ENCODE measurements at places on chromosomes 2 and 18.
A peak's percentile ranks its signal among the peaks of the same experiment; 100 is the strongest.

- DNase-seq: no peak
Measured at GRCh38 chr2:184756885-184757284, 158.6 kb downstream of the ZNF804A start.

- DNase-seq: no peak
Measured at GRCh38 chr18:36152781-36153180, 23.1 kb downstream of the ELP2 start.

DNA sequence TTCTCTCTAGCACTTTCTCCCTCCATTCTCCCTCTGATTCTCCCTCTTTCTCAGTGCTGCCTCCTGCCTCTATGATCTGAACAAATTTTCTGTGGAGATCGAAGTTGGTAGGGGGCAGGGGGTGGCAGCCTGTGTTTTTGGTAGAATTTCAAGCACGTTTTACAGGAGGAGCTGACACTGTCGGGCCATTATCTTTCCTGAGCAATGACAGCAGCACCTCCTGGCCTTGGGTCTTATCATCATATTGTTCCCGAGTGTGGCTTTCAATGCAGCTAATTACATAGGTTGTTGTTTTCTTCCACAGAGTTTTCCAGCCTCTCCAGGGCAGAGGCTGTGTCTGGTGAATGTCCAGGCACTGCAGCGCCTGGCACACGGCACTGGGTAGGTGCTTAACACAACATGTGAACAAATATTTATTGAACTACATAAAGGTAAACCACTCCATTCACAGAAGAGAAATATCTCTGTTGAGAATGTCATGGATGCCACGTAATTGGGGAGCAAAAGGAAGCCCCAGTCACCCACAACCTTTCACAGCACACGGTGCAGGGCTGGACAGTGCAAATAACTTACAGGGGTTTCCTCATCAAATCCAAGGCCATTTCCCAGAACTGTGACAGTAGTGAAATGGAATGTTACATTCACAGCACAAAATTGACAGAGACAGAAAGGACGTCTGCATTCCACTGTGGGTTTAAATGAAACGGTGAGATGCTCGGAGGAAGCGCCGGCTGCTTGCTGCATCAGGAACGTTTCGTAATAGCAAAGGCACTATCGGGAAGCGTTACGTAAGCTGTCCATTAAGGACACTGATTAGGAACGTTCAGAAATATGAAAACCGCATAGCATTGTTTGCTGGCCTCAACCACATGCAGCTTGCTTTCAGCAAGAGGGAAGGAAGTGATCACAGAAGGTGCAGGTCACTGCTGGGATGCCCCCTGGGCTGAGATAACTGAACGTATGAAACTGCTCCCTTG is 6.5 kb upstream of the KCNG2 start:
- no peak for DNase-seq

DNA sequence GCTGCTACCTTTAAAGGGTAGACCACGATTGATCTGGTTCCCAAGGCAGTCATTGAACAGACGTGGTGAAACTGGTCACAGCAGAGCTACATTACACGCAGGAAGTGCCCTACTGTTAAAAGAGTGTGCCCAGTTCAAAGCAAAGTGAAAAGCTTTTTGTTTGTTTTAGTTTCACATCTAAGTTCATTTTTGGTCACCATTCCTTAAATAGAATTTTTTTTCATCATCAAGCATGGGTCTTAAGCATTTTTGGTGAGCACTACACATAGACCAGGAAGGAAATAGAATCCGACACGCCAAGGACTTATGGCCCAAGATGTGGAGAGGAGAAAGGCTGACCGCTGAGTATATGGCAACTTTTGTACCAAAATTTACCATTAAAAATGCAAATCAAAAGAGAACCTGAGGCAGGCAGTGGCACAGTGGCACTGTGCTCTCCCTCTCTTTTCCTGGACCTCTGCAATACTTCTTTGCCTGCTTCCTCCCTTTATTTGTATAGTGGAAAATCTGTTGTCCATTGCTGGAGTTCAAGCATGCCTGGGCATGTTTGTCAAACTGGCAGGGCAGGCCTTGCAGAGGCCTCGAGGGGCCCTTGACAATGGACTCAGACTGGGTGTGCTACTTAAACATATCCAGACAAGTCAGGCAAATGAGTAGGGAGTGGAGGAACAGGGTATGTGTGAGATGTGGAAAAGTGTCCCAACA is 42.6 kb upstream of the HNRNPA3 start:
- peak; percentile 28 for DNase-seq

- no peak for DNase-seq
Measured at GRCh38 chr2:235129850-235130249, 178.0 kb downstream of the SH3BP4 start.

DNA sequence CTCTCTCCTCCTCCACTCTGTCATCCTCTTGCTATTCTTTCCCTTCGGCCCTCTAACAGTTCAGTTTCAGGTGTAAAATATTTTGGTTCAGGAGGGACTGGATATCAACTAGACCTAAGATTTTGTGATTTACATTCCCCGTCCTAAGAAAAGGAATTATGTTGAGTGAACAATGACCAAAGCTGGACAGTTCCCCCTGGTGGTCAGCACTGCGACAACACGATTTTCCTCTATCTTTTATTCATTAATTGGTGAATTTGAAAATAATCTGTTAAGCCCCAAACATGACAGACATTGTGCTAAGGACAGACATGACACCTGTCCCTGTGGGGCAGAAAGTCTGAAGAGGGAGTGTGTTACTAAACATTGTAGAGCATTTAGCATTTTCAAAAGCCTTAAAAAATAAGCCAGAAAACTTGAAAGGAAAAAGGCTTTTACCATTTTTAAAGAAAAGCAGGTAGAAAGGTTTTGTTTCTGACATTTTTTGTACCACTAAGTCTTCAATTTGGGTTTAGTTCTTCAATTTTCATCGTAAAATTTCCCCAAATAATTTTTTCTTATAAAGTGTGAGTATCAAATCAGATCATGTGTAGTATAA is 28.4 kb upstream of the GTF2A1L start:
- peak; percentile 21 for DNase-seq

- no peak for DNase-seq
Measured at GRCh38 chr2:47264143-47264542, 109.0 kb upstream of the STPG4 start.

- no peak for DNase-seq
Measured at GRCh38 chr2:100702438-100703109, 117.4 kb upstream of the NPAS2 start.

All from ELF-1 (cell line).